Left cardiac atrium (tissue), 4 donors: ENCODE measurements at places on chromosomes 3 and 15. TPM values are rescaled to one million over a fixed set of nuclear protein-coding genes. Genes with fewer than 3 reads are reported as not detected.
A peak's percentile ranks its signal among the peaks of the same experiment; 100 is the strongest.

SLC9A9 gene
- total RNA-seq, result 17.0 TPM

FANCD2 gene
- 0.71 TPM for total RNA-seq

DNA sequence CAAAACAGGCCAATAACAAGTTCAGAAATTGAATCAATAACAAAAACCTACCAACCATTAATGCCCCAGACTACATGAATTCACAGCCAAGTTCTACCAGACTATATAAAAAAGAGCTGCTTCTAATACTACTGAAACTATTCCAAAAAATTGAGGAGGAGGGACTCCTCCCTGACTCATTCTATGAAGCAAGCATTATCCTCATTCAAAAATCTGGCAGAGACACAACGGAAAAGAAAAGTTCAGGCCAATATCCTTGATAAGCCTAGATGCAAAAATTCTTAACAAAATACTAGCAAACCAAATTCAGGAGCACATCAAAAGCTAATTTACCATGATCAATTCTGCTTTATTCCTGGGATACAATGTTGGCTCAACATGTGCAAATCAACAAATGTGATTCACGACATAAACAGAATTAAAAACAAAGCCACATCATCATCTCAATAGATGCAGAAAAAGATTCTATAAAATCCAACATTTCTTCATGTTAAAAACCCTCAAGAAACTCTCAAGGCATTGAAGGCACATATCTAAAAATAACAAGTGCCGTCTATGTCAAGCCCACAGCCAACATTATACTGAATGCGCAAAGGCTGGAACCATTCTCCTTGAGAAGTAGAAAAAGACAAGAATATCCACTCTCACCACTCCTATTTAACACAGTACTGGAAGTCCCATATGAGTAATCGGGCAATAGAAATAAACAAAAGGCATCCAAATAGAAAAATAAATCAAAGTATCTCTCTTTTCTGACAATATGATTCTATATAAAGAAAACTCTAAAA is 573.6 kb upstream of the GRM7 start:
- DNase-seq, result no peak

- DNase-seq, result no peak
Observed at GRCh38 chr3:21372316-21372715, 378.7 kb downstream of the ZNF385D start.

GRCh38 chr15:74529921-74530320 is 11.1 kb upstream of the ARID3B start:
- no peak for DNase-seq

- no peak for DNase-seq
Observed at GRCh38 chr15:100633763-100634075, 31.3 kb downstream of the ASB7 start.

DNA sequence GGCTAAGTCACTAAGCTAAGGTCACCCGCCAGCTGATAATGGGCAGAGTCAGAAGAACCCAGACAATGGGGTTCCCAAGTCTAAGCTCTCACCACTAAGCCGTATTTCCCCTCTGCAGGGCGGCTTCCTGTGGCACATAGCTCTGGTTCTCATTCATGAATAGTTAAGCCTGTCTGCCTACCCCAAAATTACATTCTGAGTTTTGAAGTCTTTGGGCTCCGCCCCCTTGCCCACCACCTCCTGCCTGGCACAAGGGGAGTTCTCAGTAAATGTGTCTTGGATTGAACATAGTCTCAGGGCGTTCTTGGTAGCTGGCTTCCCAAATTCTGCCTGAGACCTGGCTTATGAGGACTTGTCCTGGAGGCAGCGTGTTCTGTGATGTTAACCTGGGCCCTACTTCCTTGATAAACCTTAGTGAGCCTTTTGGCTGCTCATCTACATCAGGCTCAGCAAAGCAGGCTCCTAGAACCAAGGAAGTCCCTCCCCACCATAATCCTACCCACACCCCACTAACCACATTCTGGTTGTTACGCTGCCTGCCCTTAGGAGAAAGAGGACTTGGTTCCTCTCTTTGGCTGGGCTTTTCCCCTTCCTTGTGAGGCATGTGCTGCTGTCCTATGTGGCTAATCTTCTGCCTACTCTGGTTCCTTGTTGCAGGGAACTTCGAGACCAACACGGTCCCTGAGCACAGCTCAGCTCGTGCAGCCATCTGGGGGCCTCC is 54.9 kb downstream of the STARD5 start:
- DNase-seq, result no peak

DNA sequence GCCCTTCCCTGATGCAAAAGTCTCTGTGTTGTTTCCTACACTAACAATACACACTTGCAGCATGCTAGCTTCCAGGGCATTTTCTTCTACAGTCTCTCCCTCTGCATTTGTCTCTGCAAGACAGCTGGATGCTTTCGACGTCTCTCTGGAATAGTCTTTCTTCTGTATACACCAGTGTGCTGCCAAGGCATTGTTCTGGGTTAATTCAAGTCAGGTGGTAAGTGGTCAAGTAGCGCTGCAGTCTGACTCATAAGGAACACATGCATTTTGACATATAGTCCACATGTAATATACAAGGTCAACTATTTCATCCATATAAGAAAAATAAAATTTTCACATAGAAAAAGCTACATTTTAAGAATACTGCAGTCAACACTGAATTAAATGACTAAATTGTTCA is 92.7 kb downstream of the MYLK start:
- DNase-seq, result no peak

DNA sequence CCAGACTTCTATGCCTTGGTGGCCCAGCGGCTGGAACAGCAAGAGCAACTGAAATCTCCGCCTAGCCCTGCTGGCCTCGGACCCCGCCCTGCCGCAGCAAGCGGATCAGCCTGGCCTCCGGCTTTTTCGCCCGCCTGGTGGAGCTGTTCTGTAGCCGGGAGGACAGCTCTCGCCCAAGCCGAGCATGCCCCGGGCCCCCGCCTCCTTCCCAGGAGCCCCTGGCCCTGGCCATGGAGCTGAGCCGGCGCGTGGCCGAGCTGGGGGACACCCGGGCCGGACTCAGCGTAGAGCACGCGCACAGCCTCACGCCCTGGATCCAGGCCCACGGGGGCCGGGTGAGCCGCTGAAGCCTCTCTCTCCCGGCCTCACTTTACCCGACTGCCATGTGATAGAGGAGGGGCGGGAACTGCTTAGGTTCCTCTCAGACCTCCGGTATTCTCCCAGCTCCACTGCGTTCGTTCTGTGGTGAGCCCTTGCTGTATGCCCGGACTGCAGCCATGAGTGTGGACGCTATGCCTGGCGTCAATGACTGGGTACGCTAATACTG is 24.1 kb upstream of the MRPL3 start:
- peak; percentile 68 for DNase-seq
